ENCODE measurements at places on chromosomes 3 and 15.

DNA sequence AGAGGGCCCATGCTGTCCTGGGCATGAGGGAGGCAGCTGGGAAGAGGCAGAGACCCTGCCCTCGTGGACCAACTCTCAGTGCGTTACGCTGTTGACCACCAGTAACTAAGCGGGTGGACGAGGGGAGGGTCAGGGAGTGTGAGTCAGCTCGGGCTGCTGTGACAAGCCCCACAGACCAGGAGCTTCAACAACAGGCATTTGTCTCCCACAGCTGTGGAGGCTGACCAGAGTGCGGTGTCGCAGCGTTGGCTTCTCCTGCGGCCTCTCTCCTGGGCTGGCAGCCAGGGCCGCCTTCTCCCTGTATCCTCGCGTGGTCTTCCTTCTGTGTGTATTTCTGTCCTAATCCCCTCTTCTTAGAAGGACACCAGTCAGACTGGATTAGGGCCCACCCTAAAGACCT lies 13.0 kb downstream of the EFCC1 start:
- no peak for DNase-seq

GRCh38 chr3:179181021-179181472 lies 32.9 kb downstream of the PIK3CA start:
- no peak for DNase-seq

DNA sequence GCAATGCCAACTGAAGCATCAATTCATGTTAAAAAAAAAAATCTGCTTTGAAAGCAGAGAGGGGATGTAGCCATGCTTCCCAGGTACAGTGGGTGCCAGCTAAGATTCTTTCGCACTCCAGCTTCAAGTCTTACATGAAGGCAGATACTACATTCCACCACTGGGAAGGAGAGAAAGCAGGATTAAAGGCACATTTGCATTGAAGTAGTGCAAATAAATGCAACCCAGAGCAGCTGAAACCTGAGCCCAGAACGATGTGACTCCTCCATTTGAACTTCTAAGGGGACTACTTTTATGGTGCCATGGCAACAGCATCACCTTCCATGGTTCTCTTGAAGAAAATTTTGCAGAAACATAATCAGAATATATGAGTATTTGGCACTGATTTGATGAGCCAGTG lies 19.1 kb upstream of the GJD2 start:
- no peak for DNase-seq

- no peak for DNase-seq
Observed at GRCh38 chr3:169847896-169848295, 21.8 kb downstream of the LRRC31 start.

DNA sequence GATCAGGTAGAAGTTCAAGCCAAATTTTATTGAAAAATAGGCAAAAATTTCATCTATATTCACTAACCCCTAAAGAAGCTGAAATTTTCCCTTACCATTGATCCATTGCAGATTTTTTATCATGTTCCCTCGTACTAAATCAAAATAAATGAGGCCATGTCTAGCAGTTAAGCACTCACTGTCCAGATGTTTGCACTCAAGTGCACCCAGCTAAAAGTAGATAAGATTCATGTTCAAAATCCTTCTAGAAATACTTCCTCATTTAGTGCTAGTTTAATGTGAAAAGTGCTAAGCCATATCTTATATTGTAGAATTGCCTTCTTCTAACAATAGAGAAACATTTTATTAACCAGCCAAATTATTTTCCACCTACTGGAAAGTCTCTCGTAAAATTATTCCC lies 164.7 kb upstream of the UBE2E2 start:
- DNase-seq = no peak

All from amniotic stem cell (primary cell).